ENCODE measurements at places on chromosomes 5 and 9. TPM values are rescaled to one million over a fixed set of nuclear protein-coding genes. Genes with fewer than 3 reads are reported as not detected.

GRCh38 chr9:96071815-96072124, 196.3 kb downstream of the ERCC6L2 start:
- no peak overlapping the region for H3K27ac ChIP-seq
- H3K27me3 ChIP-seq: no peaks in the 10 kb centered on the region
- no peak for DNase-seq

- no peaks in the 10 kb centered on the region for H3K4me1 ChIP-seq
- no peak overlapping the region for H3K27ac ChIP-seq
- H3K36me3 ChIP-seq: no peaks in the 10 kb centered on the region
These were observed 466.8 kb downstream of the ARHGEF28 start for GRCh38 chr5:74092766-74093165.

Gene TAF7
- total RNA-seq: 100 TPM

- no peak overlapping the region for H3K4me3 ChIP-seq
- no peaks in the 10 kb centered on the region for H3K36me3 ChIP-seq
- peaks cover 34% of the 10 kb centered on the region for H3K4me1 ChIP-seq
- no peak for DNase-seq
- H3K27ac ChIP-seq: no peak overlapping the region
- peaks cover 93% of the 10 kb centered on the region for H3K27me3 ChIP-seq
These were observed 3.8 kb downstream of the ADAMTSL1 start for GRCh38 chr9:18477719-18478118.

- no peak overlapping the region for H3K27ac ChIP-seq
- H3K36me3 ChIP-seq: peaks cover 23% of the 10 kb centered on the region
- no peak for DNase-seq
- peaks cover 9% of the 10 kb centered on the region for H3K4me1 ChIP-seq
- no peak overlapping the region for H3K4me3 ChIP-seq
- no peaks in the 10 kb centered on the region for H3K27me3 ChIP-seq
These were observed 92.6 kb downstream of the DPYSL3 start for GRCh38 chr5:147417135-147417813.

DNA sequence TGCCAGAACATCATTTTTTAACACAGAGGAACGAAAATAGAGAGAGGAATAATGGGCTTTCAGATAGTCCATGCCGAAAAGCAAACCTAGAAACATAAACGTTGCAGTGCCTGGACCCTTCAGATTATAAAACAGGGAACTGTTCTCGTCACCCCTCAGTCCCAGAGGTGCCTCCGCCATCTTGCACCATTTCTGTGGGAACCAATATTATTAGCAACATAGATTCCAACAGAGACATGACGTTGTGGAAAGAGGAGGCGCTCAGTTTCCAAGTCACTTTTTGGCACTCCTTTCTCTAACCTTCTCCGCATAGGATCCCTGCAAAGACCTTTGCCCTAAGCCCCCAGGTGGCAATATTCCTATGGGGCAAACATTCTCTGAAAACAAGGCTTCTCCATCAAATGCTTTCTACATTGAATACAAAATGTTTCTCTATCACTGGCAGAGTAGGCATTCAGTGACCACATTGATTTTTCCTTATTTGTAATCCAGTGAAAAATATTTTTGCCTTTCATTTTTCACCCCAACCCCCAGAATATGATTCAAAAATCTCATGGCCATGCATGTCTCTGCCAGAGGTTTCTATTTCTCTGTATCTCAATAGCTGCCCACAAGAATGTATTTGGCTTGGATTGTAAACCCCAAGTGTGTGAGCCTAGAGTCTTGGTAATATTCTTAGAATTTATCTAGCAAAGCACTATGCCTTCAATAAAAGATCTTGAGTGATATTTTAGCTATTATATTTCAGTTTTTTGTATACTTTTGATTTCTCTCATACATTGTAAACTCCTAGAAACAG, 500.8 kb upstream of the WWC1 start:
- no peak for DNase-seq
- H3K27me3 ChIP-seq: no peaks in the 10 kb centered on the region
- H3K4me1 ChIP-seq: peaks cover 30% of the 10 kb centered on the region
- H3K4me3 ChIP-seq: no peak overlapping the region

Gene IFNA2
- total RNA-seq: not detected

Gene LYRM7
- 13.6 TPM for total RNA-seq

GRCh38 chr9:116495725-116496124, 191.4 kb upstream of the TRIM32 start:
- H3K27me3 ChIP-seq: peaks cover 9% of the 10 kb centered on the region
- H3K36me3 ChIP-seq: no peaks in the 10 kb centered on the region
- H3K4me3 ChIP-seq: no peak overlapping the region
- peaks cover 5% of the 10 kb centered on the region for H3K4me1 ChIP-seq
- no peak for DNase-seq

DNA sequence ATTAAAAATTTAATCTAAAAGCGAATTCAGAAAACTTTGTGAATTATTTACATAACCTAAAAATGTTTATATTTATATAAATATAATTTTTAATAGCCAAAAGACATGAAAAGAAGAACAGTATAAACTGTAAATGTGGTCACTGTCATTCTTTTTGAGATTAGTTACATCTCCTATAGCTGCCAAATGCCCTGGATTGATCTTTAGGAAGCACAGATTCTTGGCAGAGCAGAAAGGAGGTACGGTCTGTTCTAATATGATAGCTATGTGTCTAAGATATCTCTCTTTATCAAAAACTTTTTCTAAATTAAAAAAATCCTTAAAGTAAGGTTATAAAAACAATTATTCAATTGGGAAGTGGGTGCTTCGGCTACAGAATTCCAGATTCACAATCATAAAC, 151.0 kb downstream of the LPAR1 start:
- no peak overlapping the region for H3K4me3 ChIP-seq
- no peak overlapping the region for H3K27ac ChIP-seq
- no peak for DNase-seq
- no peaks in the 10 kb centered on the region for H3K36me3 ChIP-seq
- peaks cover 9% of the 10 kb centered on the region for H3K4me1 ChIP-seq

GRCh38 chr5:39411061-39411460, 13.7 kb downstream of the DAB2 start:
- H3K4me1 ChIP-seq: no peaks in the 10 kb centered on the region
- H3K27ac ChIP-seq: no peak overlapping the region
- H3K36me3 ChIP-seq: no peaks in the 10 kb centered on the region
- no peaks in the 10 kb centered on the region for H3K27me3 ChIP-seq

DNA sequence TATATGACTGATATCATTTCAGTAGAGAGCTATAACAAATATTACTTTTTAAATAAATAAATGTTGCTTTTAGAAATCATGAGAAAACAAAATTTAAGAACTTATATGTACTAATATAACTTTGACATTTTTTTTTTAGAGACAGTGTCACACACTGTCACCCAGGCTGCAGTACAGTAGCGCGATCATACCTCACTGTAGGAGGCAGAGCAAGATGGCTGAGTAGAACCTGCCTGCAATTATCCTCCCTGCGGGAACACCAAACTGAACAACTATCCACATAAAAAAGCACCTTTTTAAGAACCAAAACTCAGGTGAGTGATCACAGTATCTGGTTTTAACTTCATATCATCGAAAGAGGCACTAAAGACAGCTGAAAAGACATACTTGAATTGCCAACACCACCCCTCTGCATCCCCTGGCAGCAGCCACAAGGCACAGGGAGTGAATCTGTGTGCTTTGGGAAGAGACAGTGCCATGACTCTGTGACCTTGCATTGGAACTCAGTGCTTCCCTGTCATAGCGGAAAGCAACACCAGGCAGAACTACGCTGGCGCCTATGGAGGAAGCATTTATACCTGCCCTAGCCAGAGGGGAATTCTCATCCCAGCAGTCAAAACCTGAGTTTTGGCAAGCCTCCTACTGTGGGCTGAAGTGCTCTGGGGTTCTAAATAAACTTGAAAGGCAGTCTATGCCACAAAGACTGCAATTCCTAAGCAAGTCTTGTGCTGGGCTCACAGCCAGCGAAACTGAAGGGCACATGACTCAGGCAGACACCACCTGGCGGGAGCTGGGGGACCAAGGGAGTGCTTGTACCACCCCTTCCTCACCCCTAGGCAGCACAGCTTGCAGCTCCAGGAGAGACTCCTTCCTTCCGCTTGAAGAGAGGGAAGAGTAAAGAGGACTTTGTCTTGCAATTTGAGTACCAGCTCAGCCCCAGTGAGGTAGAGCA, 142.7 kb downstream of the FBXL17 start:
- no peak overlapping the region for H3K4me3 ChIP-seq
- H3K27me3 ChIP-seq: no peaks in the 10 kb centered on the region
- H3K27ac ChIP-seq: no peak overlapping the region
- H3K36me3 ChIP-seq: peaks cover 11% of the 10 kb centered on the region

DNA sequence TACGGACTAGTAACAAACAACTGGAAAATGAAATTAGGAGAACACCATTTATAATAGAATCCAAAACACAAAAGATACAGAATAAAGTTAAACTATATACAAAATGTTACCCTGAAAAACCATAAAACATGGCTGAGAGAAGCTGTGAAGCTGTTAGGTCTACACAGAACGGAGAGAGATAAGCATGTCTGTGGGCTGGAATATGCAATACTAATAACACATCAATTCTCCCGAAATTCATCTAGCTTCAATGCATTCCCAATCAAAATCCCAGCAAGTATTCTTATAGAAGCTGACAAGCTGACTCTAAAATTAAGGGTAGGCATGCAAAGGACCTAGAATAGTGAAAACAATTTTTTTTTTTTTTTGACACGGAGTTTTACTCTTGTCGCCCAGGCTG, 32.5 kb downstream of the CAMSAP1 start:
- DNase-seq: no peak
- peaks cover 4% of the 10 kb centered on the region for H3K36me3 ChIP-seq
- no peak overlapping the region for H3K27ac ChIP-seq
- H3K27me3 ChIP-seq: no peaks in the 10 kb centered on the region
- H3K4me1 ChIP-seq: peaks cover 46% of the 10 kb centered on the region
- no peak overlapping the region for H3K4me3 ChIP-seq
